ENCODE measurements at places on chromosomes 4 and X.

DNA sequence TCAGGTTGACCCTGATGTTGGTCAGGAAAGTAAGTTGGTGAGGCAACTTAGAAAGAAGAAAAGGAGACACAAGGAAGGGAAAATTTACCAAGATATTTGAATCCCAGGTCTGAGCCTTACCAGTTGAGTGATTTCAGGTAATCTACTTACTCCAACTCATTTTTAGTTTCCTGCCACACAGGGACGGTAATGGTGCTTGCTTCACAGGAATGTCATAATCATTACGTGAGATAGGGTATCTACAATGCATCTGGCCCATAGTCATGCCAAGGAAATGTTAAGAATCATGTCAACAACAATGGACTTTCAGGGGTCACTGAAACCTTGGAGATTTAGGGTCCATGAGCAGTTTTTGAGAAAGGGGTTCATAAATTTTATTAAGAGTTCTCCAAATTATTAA is 195.4 kb upstream of the HHIP start:
- DNase-seq = no peak

- no peak for DNase-seq
Measured at GRCh38 chr4:47774079-47774478, 63.8 kb downstream of the CORIN start.

DNA sequence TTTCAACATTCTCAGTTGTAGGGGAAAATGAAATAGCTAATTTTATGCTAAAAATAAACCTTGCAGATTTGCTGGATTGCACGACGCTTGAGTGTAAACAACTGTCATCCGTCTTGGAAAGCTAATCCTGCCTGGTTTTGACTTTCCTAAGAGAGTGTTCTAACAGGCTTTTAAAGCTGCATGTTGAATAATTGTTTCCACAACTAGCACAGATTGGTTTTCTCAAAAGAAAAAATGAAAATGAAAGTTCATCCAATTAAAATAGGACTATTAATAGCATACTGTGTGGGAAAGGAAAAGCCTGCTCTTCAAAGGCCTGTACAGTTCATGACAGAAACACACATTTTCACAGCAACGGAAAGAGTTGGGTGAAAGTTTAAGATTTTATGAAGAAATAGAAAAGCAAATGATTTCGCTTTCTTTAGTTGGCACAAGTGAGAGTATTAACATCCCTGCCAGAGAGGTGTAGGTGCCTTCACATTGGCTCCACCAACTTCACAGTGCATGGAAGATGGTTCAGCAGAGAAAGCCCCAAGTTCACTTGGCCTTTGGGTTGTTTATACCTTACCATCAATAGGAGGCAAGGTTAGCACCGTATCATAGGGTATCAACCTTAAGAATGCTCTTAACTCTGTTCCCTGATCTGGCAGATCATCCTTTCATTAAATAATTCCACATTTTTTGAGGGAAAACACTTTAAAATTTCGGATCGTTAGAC is 140.0 kb upstream of the GUCY1A1 start:
- DNase-seq = no peak

DNA sequence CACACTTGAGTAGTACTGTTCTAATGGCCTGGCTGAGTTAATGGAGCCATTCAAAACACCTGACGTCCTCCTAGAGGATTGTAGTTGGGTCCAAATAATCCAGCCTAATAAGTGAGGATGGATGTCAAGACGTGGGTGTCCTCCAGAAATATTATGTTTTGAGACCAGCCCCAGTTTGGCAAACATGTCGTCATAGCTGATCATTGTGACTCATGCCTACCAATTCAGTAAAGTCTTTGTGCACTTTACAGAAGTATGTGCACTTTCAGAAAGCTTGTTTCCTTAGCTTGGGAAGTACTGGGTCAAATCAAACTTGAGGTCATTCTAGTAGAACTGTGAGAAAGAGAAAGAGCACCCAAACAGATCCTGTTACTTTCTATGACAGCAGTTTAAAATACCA is 37.6 kb upstream of the GLRA2 start:
- DNase-seq = no peak

DNA sequence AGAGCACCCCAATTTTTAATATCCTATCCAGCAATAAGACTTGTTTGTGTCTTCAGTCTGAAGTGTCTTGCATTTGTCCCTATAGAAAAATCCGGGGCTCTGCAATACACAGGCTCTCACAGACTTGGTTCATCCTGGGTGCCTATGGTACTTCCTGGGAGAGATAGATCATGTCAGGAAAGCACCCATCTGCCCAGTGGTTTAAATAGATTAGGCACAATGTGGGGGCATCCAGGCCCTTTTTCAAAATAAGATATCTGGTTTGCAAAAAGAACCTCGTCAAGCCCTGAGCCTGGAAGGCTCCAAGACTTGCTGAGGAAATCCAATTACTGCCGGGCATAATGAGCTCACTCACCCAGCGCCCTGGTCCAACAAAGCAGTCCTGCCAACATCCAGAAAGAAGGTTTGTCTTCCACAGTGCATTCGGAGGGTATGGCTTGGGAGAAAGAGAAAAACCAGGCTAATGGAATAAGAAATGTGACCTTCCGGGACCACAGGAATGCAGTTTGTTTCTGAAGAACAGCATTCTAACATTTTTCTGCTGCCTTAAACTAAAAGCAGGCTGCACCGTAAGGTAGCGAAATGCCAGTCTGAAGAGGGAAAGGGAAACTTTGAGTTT is 11.6 kb downstream of the JAKMIP1 start:
- no peak for DNase-seq

GRCh38 chr4:34362654-34363053 is 1881.7 kb downstream of the ARAP2 start:
- no peak for DNase-seq

DNA sequence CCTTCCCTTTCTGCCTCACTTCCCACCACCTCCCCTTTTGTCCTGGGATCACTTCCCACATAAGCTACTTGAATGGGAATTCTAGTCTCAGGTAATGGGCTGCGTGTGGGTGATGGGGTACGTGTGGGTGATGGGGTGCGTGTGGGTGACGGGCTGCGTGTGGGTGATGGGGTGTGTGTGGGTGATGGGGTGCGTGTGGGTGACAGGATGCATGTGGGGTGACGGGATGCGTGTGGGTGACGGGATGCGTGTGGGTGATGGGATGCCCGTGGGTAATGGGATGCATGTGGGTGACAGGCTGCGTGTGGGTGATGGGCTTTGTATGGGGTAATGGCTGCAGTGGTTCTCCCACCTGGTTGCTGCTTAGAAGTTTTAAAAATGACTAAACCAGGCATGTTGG is 43.6 kb downstream of the EVC2 start:
- DNase-seq = no peak

DNA sequence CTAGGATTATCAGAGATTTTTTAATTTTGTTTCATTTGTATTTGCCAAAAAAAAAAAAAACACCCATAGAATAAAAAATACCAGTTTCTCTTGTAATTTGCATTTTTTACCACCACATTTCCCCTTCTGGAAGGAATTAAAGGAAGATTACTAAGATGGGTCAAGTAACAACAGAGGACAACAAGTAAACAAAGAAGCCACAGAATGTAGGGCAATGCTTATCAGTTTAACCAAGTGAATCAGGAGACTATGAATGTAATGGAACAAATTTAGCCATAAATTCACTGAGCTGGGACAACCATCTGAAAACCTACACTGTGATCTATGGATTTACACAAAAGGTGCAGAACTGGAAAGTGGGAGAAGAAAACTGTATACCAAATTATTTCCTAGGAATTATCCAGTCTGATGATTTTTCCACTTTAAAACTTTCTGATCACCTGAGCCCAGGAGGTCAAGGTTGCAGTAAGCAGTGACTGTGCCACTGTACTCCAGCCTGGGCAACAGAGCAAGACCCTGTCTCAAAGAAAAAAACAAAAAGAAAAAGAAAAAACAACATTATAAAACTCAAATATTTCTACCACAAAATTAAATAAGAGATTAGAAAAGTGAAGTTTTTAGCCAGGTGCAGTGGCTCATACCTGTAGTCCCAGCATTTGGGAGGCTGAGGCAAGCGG is 32.4 kb downstream of the LRBA start:
- no peak for DNase-seq

GRCh38 chr4:6107114-6107791 is 89.0 kb upstream of the C4orf50 start:
- no peak for DNase-seq

- no peak for DNase-seq
Measured at GRCh38 chr4:147430111-147430510, 50.8 kb upstream of the EDNRA start.

DNA sequence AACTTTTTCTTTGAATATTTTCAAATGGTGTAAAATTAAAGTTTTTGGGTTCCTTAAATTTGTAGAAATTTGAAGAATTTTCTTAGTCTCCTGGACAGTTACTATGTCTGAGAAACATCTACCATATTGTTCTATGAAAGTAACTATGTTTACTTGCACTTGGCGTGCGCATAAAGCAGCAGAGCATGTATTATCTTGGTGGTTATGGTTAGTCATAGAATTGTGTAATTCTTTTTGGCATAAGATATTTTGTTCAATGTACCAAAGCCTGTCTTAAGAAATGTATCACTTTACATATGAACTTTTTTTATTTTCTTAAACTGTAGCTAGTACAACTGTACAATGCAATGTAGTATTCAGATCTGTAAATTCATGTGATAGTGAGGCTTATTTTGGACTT is 49.2 kb downstream of the CDS1 start:
- no peak for DNase-seq

DNA sequence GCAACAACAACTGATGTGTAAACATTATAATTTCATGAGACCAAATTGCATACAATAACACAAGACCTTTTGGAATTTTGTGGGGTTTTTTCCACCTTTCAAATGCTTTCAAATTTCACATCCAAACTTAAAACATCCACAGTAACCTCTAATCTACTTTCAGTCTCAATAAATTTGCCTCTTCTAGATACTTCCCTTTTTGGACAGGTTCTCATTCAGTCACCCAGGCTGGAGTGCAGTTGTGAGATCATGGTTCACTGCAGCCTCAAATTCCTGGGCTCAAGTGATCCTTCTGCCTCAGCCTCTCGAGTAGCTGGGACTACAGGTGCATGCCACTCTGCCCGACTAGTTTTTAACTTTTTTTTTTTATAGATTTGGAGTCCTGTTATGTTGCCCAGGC is 556.6 kb downstream of the NLGN4X start:
- DNase-seq = no peak

GRCh38 chrX:130145123-130145522 is 20.5 kb downstream of the AIFM1 start:
- DNase-seq = no peak

- DNase-seq = no peak
Measured at GRCh38 chr4:120963449-120963848, 40.9 kb upstream of the PRDM5 start.

DNA sequence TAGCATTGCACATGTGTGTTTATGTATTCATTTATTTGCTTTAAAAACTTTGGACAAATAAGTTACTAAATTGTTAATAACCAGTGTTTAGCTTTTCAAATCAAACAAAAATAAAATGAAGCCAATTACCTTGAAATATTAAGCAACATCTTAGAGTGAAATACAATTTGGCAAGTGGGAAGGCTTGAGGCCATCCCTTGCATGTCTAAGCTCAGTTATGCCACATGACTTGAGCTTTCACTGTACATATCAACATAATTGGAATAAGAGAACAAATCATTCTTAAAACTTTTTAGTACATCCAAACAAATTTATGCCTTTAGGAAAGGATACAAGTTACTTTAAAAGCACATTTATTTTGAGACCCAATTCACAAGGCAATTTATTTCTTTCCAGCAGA is 640.6 kb downstream of the SPRY1 start:
- no peak for DNase-seq

GRCh38 chr4:6804082-6804752 is 21.7 kb downstream of the KIAA0232 start:
- no peak for DNase-seq

- DNase-seq = no peak
Measured at GRCh38 chr4:184433258-184433892, 41.0 kb downstream of the IRF2 start.

DNA sequence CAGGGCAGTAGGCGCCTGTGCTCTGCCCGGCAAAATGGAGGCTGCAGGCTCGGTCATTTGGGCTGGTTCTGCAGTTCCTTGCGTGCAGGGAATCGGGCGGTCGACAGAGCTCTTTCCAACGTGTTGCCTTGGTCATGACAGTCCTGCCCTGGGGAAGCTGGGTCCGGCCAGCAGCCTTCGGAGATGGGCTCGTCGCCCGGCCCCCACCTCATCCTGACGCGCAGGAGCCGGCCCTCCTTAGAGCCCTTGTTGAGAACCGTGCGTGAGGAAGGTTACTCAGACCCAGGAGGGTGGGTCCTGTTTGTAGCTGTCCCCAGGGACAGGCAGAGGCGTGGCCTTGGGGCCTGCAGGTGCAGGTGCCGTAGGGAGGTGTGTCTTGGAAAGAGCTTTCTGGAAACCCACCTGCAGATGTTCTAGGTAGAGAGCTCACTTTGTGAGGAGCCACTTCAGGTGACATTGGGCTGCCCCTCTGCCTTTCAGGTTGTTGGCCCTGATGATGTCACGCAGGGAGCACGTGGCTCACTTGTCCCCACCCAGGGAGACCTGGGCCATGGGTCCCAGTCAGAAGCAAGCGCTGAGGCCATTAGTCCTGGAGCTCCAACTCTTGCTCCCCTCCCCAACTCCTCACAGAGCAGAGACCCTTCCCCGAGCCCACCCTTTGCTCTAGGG is 15.2 kb upstream of the HGFAC start:
- no peak for DNase-seq

GRCh38 chrX:12580548-12580947 is 210.7 kb upstream of the PRPS2 start:
- DNase-seq = no peak

- no peak for DNase-seq
Measured at GRCh38 chr4:170400361-170400760, 310.6 kb upstream of the AADAT start.

DNA sequence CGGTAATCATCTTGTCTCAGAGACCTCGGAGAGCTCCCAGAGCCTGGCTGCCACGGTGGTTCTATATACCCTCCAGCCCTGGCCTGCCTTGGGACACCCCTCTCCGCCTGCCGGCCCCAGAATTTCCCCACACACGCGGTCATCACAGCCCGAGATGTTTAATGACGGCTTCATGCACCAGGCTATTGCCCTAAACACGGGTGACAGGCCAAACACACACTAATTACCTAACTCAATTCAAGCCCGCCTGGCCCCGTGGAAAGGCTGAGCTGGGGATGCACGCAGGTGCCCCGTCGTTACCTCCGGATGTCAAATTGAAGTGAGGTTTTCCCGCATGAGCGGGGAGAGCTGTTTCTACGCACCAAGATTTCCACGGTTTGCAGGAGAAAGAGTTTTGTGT is 72.9 kb upstream of the PPP2R3B start:
- no peak for DNase-seq
